ENCODE measurements at places on chromosomes 5 and 9.
A peak's percentile ranks its signal among the peaks of the same experiment; 100 is the strongest.

- peak; percentile 70 for DNase-seq
Observed at GRCh38 chr9:35257986-35258659, 96.3 kb downstream of the UNC13B start.

GRCh38 chr5:163463063-163463435, 2.6 kb downstream of the HMMR start:
- no peak for DNase-seq

- peak; percentile 13 for DNase-seq
Observed at GRCh38 chr9:90874194-90874593, 72.6 kb downstream of the SYK start.

DNA sequence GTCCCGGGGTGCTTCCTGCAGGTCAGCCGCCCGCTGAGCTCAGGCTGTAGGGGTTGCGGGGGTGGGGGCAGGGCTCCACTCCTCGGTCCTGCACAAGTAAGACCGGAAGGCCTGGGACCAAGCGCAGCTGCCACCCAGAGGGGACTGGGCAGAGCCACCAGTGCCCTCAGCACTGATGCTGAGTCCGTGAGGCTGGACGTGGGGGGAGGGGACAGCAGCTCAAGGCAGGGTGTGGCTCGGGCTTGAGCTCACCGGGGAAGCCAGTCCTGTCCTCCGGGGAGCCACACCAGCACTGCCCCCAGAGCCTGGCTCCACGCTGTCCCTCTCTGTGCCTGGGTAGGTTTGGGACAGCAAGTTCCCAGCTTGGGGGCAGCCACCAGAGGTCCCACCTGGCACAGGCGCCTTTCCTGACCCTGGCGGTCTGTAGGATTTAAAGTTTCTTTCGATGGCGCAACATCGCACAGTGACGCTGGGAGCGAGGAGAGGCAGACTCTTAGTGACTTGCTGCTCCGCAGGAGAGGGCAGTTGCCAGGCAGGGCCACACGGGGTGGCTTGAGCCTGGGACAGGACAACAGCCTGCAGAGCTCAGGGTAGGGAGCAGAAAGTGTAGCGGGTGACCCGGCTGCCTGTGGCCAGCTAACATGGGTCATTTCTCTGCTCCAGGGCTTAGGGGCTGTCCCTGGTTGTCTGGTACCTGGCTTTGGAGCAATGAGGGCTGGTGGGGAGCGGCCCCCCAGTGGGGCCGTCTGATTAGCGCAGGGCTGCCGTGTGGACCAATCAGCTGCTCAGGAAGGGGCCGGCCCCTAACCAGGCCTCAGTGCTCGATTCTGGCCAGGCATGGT, 5.7 kb downstream of the LCN1 start:
- DNase-seq = peak; percentile 36

GRCh38 chr5:65100911-65101631, 332.3 kb downstream of the CWC27 start:
- peak; percentile 87 for DNase-seq

GRCh38 chr9:1528456-1528855, 478.3 kb downstream of the DMRT2 start:
- DNase-seq = no peak

DNA sequence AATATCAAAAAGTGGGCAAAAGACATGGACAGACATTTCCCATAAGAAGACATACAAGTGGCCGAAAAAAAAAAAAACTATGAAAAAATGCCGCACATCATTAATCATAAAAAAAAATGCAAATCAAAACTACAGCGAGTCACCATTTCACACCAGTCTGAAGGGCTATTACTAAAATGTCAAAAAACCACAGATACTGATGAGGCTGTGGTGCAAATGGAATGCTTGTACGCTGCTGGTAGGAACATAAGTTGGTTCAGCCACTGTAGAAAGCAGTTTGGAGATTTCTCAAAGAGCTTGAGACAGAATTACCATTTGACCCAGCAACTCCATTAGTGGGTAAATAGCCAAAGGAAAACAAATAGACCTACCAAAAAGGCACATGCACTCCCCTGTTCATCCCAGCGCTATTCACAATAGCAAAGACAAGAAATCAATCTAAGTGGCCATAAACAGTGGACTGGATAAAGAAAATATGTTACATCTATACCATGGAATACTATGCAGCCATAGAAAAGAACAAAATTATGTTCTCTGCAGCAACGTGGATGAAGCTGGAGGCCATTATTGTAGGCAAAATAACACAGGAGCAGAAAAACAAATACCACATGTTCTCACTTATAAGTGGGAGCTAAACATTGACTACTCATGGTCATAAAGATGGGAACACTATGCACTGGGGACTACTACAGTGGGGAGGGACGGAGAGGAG, 110.6 kb upstream of the BOD1 start:
- no peak for DNase-seq

GRCh38 chr5:101009758-101010519, 106.9 kb upstream of the ST8SIA4 start:
- DNase-seq = no peak

GRCh38 chr5:178411083-178411482, 178.5 kb upstream of the PHYKPL start:
- DNase-seq = no peak

- peak; percentile 75 for DNase-seq
Observed at GRCh38 chr5:139690064-139690802, 42.1 kb downstream of the CXXC5 start.

GRCh38 chr5:151642472-151643140, 44.1 kb downstream of the SPARC start:
- no peak for DNase-seq

GRCh38 chr5:104843822-104844221, 1281.2 kb upstream of the NUDT12 start:
- no peak for DNase-seq

- DNase-seq = no peak
Observed at GRCh38 chr5:123425431-123425830, 2.2 kb upstream of the CEP120 start.

DNA sequence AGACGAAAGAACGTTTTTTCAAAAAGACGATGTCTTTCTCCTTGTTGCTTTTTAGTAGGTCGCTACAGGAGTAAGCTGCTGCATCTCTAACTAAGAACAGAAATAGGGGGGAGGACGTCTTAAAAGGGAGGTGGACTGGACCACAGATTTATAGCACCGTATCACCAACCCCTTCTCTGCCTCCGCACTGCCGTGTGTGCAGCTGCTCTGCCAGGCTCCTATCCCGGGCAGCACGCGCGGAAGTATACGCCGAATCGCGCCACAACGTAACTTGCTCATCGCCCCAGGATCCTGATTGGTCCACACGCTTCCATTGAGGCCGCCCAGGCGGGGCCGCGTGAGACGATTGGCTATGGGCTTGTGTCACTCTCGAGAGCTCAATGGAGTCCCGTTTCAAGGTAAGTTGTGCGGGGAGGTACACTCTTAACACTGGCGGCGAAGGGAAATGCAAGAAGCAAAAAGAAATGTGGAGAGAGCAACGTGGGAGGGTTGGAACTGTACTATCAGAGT, at the start of gene ELAVL2:
Gene ELAVL2 (minus strand): TSS at position 121 of the 510 bp plus-strand sequence. CDS start 64,006 bp downstream, outside the sequence.
- DNase-seq = peak; percentile 99

- DNase-seq = no peak
Observed at GRCh38 chr5:121890297-121890858, 38.7 kb downstream of the FTMT start.

DNA sequence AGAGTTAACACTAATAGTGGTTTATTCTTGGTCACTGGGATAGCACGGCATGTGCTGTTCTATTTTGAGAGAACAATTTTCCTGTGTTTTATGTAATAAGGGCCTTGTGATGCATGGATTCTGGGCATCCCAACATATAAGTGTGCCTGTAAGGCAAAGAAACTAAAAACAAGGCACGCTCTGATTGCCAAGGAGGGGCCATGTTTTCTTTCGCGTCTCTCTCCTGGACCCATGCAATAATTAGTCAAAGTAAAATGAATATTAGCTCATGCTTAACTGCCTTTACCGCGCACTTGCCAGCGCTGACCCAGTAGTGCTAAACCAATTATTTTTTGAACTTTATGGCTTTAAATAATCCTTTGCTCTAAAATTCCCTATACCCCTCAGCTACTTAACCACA, 140.9 kb downstream of the PSAT1 start:
- no peak for DNase-seq

GRCh38 chr9:104118916-104119315, 24.8 kb downstream of the SMC2 start:
- no peak for DNase-seq

- peak; percentile 45 for DNase-seq
Observed at GRCh38 chr5:40834391-40834848, 602 bp downstream of the RPL37 start.

DNA sequence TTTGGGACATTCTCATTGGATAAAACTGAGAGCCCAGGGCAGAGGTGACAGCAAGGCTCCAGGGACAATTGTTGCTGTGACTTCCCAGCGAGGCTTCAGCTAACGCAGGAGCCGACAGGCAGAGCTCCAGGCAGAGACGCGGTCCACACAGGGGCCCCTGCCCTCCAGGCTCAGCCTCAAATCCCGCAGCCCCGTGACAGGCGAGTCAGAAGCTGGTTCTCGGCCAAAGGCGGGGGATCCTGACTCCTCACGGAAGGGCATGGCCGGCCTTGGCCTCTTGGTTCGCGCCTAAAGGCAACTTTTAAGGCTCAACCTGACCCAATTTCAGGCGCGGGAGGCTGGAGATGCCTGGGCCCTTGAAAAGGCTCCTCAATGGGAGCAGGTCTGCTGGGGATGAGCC, 21.3 kb downstream of the SLC12A7 start:
- no peak for DNase-seq

GRCh38 chr5:96329886-96330529, 103.0 kb downstream of the PCSK1 start:
- no peak for DNase-seq

DNA sequence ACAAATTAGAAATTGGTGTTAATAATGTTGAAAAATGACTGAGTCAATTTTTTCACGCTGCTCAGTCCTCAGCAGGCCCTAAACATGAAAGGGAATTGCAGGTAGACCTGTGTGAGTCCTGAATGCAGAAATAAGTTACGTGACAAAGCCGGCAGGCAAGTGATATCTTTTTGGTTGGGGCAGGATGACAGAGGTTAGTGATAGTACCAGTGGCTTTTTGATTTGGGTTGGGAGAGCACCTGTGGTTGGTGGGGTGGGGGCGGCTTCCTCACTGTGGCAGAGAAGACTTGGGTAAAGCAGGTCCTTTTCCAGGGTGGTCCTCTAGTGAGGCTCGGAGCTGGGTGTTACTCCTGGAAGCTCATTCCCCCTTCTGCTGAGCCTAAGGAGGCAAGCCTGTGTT, 164.7 kb downstream of the TMEM167A start:
- DNase-seq = no peak

GRCh38 chr9:120394058-120394669, 185.8 kb downstream of the CDK5RAP2 start:
- DNase-seq = peak; percentile 34

DNA sequence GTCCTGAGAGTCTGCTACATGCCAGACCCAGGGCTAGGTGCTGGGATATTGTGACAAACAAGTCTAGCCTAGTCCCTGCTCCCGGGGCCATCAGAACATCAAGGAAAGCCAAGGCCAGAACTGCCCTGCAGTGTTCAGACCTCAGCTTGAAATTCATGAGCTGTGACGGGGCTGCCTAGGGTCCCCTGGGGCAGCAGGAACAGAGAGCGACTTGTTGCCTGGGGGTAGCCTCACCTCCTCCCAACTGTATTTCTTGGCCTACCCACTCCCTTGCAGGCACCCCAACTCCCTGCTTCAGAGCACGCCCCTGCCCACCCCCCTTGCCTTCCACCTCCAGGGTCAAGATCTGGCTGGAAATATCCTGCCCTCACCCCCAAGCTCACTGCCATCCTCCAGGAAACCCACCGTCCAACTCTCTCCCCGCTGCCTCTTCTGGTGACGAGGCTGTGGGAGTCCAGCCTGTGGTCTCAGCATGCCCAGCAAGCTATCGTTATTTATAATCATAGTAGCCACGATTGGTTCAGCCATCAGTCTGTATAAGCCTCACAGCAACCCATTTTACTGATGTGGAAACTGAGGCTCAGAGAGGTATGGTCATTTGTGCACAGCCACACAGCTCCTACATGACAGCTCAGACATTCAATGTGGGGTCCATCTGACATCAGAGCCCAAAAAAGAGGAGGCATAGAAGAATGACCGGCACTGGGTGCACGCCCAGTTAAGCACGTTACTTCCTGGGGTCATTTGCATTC, 10.7 kb downstream of the DNM1 start:
- no peak for DNase-seq

DNA sequence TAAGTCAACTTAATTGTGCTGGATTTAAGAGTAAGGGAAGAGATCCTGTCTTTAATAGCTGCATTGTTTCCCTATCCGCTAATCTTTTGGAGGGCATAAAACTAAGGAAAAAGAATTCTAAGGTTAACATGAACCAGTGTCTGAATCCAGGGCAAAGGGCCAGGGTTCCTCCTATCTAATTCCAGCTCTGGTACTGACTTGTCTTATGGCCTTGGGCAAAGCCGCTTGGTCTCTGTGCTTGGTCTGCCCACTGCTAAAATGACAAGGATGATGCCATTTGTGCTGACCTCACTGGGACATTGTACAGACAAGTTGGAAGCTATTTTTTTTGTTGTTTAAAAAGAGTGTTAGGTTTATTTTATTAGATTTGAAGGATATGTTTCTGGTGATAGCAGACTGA, 334.7 kb upstream of the PIK3R1 start:
- DNase-seq = no peak

DNA sequence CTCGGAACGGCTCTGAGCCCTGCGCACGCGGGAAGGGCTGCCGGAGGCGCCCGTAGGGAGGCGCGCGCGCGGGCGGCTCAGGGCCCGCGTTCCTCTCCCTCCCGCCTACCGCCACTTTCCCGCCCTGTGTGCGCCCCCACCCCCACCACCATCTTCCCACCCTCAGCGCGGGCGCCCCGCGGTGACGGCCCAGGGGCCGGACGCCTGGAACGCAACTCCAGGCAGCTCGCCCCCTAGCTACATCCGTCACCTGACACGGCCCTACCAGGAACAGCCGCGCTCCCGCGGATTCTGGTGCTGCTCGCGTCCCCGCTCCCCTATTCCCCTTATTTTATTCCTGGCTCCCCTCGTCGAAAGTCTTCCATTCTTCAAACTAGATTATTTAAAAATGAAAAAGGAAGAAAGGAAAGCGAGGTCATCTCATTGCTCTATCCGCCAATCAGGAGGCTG, at the start of gene CDKN2B-AS1:
Gene CDKN2B-AS1 (plus strand): TSS at position 236 of the 450 bp plus-strand sequence.
- peak; percentile 87 for DNase-seq

- DNase-seq = peak; percentile 92
Observed at GRCh38 chr5:135127439-135128240, 93.6 kb upstream of the PITX1 start.

GRCh38 chr5:90983711-90984124, 399.4 kb downstream of the ARRDC3 start:
- DNase-seq = no peak

- no peak for DNase-seq
Observed at GRCh38 chr9:8604201-8604600, 804.6 kb upstream of the DMAC1 start.

GRCh38 chr9:4334410-4334813, 34.5 kb upstream of the GLIS3 start:
- peak; percentile 85 for DNase-seq

DNA sequence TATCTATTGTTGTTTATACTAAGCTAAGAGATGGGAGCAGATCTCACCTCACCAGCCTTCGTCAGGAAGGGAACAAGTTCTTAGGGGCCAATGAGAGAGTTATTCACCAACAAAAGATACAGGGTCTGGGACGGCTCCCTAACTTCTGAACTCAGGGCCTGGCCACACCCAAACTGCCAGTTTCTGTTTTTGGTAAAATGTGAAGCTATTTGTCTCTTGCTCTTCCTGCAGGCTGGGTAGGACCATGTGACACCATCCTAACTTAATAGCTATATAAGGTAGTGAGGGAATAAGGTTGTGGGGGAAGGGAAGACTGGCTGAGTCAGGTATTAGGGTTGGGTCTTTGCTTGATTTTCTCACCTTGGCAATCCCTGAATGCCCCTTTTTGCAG, 480.5 kb downstream of the KDM4C start:
- DNase-seq = no peak

- no peak for DNase-seq
Observed at GRCh38 chr9:27396495-27396894, 99.5 kb upstream of the EQTN start.

Data from DMS53 (cell line).